Stimulated activated CD4-positive, alpha-beta T cell treated with anti-CD3 and anti-CD28 coated beads, TNF-alpha, amount 100 ng/mL, for 48 hours (primary cell): ENCODE measurements at places on chromosomes 3 and 15.

GRCh38 chr3:4841776-4842440 lies 137.3 kb upstream of the BHLHE40 start:
- DNase-seq: no peak

DNA sequence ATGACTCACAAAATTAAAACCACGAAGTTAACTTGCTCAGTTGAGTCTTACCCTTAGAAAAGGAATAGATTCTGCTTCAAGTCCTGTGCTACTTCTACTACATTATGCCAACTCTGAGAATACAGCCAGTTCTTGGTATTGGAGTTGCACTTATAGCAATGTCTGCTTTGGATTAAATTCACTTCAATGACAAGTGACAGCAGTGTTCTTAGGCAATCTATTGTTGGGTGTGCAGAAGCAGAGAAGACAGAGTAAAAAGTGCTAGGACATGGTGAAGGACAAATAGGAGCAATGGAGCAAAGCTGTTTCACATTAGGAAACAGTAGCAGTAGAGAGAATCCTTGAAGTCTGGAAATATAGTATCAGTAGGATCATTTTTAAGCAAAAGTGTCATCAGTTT lies 713.1 kb downstream of the SI start:
- DNase-seq: no peak

DNA sequence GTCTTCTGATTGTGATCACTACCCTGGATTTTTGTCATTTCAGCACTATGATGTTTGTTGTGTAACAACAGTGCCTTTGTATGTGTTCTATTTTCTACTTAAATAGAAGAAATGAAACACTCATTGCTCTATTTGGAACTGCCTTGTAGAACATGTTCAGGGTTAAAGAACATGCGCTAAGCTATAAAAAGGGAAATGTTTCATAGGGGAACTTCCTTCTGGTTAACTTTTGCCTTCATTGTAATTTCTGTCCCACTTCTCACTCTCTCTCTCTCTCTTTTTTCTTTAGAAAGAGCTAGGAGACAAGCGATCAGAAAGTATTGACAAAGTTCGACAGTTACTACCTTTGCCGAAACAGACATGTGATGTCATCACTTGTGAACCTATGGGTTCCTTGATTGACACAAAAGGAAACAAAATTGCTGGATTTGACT lies at the start of gene P2RY12:
Gene P2RY12 (minus strand): TSS at position 13 of the 434 bp plus-strand sequence. CDS start 45,908 bp downstream, outside the sequence.
- no peak for DNase-seq

- DNase-seq: no peak
Measured at GRCh38 chr15:73812806-73813465, 59.8 kb upstream of the INSYN1 start.

DNA sequence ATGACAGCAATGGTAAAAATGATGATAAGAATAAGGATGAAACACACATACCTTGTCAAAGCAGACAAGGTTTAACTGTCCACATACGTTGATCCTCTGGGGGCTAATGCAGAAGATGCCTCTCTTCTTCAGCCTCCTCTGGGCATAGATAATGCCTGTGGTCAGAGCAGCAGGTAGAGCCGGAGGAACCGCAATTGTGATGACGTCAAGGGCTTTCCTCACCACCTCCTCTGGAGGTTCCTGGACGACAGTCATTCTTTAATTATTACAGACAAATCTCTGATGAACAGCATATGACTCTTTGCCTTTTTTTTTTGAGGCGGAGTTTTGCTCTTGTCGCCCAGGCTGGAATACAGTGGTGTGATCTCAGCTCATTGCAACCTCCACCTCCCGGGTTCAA lies 86.3 kb upstream of the ATP13A5 start:
- no peak for DNase-seq

GRCh38 chr3:126855374-126855773 lies 127.5 kb upstream of the PLXNA1 start:
- DNase-seq: no peak

DNA sequence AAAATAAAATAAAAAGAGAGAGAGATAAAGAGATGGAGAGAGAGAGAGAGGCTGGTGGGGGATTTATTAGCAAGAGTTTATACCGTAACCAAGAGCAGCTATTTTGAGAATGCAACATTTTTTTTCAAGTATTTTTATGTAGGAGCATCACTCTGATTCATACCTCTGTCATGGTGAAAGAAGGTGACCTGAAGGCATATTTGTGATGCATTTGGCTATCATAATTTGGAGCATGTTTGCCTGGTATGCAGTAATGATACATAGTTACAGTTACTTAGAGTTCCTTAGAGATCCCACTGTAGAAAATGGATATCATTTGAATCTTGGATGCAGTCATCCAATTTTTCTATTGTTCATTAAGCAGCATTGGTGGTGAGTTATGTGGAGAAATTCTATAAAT lies 1472.4 kb downstream of the SI start:
- DNase-seq: no peak

GRCh38 chr3:18657858-18658820 lies 233.0 kb upstream of the SATB1 start:
- DNase-seq: no peak

DNA sequence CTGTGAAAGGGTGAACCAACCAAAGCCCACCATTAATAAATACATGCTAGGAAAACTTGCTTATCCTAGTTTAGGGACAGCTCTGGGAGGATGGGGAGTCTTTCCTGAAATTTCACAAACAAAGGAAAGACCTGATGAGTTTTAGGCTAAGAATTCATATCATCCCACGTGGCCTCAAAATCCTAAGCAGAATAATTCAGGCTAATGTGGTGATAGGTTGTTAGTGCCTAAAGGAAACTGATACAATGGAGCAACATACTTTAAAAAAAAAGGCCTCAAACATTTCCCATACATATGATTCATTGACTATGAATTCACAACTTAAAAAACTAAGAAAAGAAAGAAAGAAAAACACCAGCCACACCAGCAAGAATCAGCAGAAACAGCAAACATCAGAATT lies 126.9 kb upstream of the CNTN4 start:
- DNase-seq: no peak

DNA sequence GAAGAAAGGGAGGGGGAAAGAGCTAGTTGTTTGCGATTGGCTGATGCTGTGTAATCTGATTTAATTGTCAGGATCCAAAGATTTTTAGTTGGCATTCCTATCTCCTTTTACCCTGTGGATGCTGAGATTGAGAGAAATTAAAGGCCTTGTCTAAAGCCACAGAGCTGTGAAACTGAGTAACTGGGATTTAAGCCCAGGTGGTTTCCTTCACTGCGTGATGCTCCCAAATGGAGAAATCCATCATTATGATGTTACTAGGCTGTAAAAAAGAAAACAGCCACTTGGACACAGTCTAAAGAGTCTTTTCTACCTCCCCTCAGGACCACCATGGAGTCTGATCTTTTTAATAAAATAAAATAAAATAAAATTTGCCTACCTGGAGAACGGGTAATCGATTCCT lies 883.0 kb upstream of the NR2F2 start:
- DNase-seq: no peak

GRCh38 chr15:46489276-46489675 lies 854.4 kb downstream of the SQOR start:
- DNase-seq: no peak

- no peak for DNase-seq
Measured at GRCh38 chr15:63165166-63165859, 8.0 kb upstream of the RPS27L start.

DNA sequence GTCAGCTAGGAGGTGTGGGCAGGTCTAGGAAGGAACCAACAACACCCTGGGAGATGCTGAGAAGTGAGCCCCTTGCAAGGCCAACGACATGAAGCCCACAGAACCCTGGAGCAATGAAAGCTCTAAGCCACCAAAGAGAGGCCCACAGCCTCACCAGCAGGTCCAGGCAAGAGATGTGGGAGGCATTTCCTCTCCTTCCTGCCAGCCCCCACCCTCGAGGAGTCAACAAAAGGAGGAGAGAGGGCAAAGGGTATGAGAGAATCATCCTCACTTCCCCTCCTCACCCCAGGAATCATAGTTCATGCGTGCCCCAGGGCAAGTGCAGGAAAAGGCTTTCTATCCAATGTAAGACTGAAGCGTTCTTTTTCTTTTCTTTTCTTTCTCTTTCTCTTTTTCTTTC lies 195.8 kb downstream of the SHQ1 start:
- no peak for DNase-seq

DNA sequence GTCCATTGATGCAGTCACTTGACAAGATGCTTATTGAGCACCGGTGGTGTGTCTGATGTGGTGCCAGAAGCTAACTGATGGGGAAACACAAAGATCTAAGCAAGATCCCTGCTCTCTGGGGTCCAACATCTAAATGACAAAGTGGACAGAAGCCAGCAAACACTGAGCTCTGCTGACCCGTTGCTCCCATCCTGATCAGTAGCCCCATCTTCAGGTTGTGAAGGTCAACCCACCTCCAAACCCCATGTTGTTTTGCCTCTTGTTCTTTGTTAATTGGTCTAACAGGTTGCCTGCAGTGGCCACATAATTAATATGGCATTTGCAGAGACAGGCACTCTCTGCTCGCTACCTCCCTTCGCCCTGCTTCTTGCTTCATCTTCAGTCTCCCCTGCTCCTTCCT lies 21.5 kb upstream of the GLCE start:
- no peak for DNase-seq

DNA sequence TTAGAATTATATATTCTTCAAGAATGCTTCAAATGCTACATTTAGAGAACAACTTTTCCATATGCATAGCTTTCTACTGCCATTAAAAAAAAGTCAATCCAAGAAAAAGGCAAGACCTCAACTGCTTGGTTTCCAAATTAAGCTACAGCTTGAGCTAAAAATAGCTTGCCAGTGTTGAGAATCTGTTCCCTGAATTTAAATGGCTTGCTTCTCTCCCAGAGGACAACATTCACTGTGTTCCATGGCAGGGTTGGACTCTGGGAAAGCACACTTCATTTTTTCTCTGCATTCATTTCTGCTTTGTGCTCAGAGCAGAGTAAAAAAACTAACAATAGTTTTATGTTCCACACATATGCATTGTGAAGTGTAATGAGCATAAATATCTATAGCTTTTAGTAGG lies 50.3 kb upstream of the ACTL6A start:
- no peak for DNase-seq

DNA sequence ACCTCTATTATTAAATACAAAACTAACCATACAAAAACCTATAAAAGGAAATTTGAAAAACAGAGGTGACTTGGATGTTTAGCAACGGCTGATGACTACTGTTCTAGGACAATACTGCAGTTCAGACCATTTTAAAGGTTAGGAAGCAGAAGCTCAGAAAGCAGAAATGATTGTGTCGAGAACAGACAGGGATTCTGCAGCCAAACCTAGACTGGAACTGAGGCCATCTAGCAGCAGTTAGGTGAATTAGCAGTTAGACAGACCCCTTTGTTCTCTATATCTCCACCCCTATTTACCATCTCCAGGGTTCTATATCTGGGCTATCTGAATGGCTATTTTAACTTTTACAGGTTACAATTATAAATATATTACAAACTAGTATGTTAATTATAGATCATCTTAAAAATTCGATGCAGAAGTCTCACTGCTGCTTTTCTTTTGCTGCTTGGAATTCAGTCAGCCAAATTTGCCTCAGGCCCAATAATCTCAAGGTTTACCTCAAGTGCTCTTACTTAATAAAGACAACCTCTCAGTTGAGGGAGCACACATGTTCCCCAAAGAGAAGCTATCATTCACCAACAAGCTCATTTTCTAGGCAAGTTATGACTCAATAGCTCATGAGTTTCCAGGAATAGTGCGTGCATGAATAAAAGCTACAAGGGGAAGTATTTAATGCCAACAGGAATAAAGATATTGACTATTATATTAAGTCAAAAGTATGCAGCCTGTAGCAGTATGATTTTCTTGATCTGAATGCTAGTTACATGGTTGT lies 9.3 kb upstream of the IL1RAP start:
- no peak for DNase-seq

DNA sequence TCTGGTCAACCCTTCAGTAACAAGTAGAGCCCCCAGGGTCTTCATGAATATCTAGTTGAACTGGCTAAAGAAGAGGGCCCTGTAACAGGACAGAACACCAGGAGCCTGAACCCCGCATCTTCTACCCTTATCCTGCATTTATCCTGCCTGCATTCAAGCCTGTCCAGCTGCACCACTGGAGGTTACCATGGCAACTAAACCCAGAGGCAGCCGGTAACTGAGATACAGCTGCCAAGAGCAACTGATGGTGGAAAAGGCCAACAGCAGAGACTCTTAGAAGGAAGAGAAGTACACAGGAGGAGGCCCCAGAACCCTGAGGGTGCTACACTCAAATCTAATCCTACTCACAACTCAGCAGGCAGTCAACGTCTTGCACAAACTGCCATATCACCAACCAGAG lies 3.7 kb upstream of the PRKAR2A start:
- DNase-seq: no peak

- DNase-seq: no peak
Measured at GRCh38 chr3:131356006-131356595, 25.5 kb upstream of the NUDT16 start.

DNA sequence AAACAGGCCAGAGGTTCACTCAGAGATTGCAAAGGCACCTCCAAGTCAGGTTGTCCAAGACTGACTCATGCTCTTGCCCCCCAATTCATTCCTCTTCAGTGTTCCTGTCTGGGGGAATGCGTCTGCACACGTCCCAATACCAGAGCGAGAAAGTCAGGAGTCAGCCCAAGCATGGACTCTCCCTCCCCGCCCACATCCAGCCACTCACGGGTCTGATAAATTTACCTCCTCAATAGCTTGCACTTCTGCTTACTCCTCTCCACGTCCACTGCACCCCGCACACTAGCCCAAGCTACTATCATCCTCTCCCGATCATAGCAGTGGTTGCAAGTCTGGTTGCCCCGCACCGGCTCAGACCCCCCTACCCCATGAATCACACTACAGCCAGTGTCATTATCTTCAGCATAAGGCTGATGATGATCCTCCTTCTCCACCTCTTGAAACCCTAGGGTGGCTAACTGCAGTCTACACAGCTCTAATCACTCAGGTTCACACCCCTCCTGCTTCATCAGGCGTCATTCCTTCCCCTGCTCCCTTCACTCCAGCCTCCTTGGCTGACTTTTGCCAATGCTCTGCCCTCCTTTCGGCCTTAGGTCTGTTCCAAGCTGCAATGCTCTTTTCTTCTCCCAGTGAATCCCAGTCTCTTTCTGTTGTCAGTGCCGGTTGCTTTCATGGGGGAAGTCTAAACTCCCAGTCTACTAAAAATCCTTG lies 27.6 kb upstream of the MYO1E start:
- no peak for DNase-seq

- DNase-seq: no peak
Measured at GRCh38 chr15:99015698-99016568, 8.3 kb upstream of the PGPEP1L start.

- DNase-seq: no peak
Measured at GRCh38 chr3:12964711-12965612, 108.3 kb downstream of the IQSEC1 start.

- no peak for DNase-seq
Measured at GRCh38 chr15:62357431-62357830, 192.3 kb upstream of the C2CD4B start.

GRCh38 chr3:57019057-57019456 lies 41.4 kb upstream of the SPATA12 start:
- DNase-seq: no peak
